Fibroblast of villous mesenchyme (primary cell): ENCODE measurements at places on chromosomes 5 and 9.
A peak's percentile ranks its signal among the peaks of the same experiment; 100 is the strongest.

GRCh38 chr5:154523709-154524108 is 45.7 kb upstream of the HAND1 start:
- peak; percentile 21 for DNase-seq

- DNase-seq, result peak; percentile 91
Measured at GRCh38 chr5:112084149-112084548, 327.2 kb upstream of the NREP start.

- DNase-seq, result peak; percentile 32
Measured at GRCh38 chr5:143041972-143042770, 272.0 kb downstream of the ARHGAP26 start.

- peak; percentile 87 for DNase-seq
Measured at GRCh38 chr5:143262393-143263174, 140.9 kb downstream of the NR3C1 start.

DNA sequence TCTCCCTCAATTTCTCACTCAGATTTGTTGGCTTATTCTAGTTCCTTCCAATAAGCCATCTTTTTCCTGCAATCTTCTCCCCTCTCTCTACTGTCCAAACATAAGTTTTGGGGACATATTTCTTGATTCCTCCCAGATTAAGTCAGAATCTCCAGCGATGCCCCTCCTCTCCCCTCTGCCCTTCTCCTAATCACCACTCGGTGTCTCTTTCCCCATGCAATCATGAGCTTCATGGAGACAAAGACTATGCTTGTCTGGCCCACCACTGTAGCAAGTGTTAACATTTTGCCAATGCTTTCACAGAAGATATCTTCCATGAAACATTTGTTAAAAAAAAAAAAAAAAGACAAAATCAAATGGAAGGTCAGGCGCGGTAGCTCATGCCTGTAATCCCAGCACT is 42.4 kb downstream of the PDE6A start:
- no peak for DNase-seq

DNA sequence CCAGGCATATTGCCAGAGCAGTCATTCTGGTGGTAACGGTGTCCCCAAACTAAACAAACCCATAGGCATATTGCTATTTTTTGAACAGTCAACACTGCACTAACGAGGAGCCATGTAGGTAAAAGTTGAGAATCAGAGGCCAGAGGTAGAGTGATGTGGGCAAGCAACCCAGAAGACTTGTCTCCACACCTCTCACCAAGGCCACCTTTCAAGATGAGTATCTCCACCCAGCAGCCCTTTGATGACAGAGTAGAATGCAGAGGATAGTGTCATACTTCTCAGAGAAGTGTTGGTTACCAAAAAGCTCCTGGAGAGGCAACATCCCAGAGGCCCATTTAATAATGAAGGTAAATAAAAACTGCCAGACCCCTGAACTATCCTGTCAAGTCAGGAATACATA is 63.9 kb downstream of the FCHO2 start:
- no peak for DNase-seq

- no peak for DNase-seq
Measured at GRCh38 chr5:171986772-171987171, 19.7 kb downstream of the FBXW11 start.

- DNase-seq, result peak; percentile 82
Measured at GRCh38 chr5:123429221-123429954, 6.2 kb upstream of the CEP120 start.

DNA sequence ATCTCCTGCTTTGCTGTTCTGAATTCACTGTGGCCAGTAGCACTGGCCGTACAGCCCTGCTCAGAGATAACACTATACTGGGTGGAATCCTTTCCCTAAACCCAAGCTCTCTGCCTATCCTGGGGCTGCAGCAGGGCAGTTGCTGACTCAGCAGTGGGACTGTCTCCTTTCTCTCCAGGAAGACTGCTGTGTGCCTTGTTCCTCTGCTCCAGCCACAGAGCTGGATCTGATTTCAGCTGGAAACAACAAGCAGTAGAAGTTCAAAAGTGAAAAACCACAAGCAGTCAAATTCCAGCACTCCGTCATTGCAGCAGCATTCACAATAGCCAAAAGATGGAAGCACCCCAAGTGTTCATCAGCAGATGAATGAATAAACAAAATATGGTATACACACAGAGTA is 105.0 kb downstream of the FBXL7 start:
- DNase-seq, result no peak

DNA sequence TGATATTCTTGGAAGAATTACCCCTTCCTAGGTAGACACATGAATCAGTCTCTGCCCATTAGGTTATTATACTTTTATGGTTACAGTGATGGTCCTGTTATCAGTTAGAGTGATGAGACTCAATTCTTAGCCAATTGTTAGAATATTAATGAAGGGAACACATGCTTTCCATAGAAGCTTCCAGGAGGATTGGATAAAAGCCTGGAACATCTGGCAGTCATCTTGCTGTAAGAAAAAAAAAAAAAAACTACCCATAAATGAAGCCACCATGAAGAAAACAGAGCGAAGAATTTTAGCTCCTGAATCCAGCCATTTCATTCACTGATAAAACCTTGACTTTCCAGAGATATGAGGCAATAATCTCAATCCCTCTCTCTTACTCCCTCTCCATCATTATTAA is 262.5 kb upstream of the GRIN3A start:
- no peak for DNase-seq

DNA sequence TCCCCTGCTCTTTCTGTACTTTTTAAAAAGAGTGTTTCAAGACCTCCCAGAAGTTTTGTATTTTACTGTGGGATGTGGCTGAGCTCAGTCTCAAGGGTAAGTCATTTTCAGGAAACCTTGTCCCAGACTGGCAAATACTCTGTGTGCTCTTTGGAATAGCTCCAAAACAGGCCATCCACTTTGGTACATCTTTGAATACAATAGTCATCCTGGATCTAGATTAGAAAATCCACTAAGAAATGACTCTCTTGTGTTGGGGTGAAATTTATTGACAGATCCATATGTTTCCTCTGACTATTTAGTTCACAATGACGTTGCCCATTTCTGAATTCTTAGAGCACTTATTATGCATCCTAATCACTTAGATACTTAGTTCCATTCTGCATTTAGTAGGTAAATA is 95.2 kb downstream of the PLCXD3 start:
- no peak for DNase-seq

DNA sequence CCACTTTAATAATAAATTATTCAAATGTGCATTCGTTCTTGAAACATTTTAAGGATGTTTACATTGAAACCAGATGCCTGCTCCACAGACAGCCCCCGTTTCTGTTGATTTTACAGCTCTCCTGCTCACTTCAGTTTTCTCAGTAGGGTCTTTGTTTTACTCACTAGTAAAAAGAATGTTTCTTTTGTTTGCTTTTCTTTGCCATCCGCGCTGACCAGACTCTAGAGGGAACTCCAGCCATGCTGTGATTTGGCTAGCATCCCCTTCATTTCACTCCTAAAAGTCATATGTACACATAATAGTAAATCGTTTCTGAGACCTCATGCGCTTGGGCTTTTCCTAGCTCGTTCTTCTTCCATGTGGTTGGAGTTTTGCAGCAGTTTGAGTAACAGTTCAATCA is 28.7 kb upstream of the PALM2AKAP2 start:
- DNase-seq, result no peak

DNA sequence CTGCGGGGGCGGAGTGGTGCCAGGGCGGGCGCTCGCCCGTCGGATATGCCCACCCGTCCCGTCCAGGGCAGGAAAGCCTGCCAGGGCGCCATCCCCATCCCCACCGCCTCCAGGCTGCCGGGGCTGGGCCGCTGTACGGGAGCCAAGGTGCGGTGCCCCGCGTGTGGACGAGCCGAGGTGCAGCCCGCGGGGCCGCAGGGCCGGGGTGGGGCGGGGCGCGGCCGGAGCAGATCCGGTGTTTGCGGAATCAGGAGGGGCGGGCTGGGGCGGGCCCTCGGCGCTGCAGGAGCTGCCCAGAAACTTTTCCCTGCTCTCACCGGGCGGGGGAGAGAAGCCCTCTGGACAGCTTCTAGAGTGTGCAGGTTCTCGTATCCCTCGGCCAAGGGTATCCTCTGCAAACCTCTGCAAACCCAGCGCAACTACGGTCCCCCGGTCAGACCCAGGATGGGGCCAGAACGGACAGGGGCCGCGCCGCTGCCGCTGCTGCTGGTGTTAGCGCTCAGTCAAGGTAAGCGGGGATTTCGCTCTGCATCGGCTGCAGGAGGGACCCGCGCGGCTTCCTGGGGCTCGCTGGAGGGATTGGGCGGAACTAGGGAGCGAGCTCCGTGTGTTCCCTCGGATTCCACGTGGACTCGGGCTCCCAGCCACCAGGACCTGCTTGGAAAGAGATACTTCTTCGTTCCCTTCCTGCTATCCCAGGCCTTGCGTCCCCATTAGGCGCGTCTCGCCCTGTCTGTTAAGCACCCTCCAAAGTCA is at the start of gene ITGA2:
Gene ITGA2 (plus strand): TSS at position 328 of the 756 bp plus-strand sequence. CDS start 117 bp downstream, at position 445.
- peak; percentile 70 for DNase-seq

DNA sequence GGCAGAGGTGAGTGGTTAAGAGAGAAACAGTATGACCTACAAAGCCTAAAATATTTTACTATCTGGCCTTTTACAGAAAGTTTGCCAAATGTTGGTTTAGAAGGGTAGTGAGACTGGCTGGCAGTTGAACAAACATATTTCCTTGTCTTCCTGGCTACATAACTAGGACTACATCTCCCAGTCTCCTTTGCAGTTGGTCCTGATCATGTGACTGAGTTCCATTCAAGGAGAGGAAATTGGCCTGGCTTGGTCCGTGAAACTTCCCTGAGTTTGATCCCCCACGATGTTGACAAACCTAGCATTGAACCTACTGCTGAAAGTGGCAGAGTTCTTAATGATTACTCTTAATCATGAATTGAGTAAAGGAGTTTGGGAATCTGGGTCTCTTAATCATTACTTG is 280.8 kb downstream of the SLIT3 start:
- no peak for DNase-seq

- DNase-seq, result no peak
Measured at GRCh38 chr9:109251776-109252106, 69.1 kb downstream of the EPB41L4B start.

DNA sequence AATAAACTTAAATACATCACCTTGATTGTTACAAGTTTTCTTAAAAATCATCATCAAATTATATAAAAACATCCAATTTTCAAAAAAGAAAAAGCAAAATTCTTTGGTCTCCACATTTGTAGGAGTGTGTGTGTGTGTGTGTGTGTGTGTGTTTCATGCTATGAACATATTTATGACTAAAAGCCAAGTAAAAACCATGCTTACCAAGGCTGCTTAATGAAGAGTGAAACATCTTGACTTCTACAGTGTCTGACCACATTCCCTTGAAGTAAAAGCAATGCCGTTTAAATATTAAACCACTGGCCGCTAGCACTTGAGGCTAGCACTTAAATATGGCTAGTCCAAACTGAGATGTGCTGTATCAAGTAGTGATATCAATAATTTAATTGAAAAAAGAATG is 549.1 kb upstream of the CCNG1 start:
- DNase-seq, result no peak

- DNase-seq, result peak; percentile 66
Measured at GRCh38 chr5:157574456-157575380, 857 bp downstream of the ADAM19 start.
